ENCODE measurements at places on chromosomes 13 and 19. TPM values are rescaled to one million over a fixed set of nuclear protein-coding genes. Genes with fewer than 3 reads are reported as not detected.

The SYT3 gene
- total RNA-seq = 0.81 TPM

The NXNL1 gene
- not detected for total RNA-seq

The GPR4 gene
- not detected for total RNA-seq

The CBY2 gene
- total RNA-seq = not detected

The RFX2 gene
- total RNA-seq = 81.1 TPM

The ZNF578 gene
- 1.1 TPM for total RNA-seq

The ZNF547 gene
- 1.6 TPM for total RNA-seq

The CEACAM7 gene
- total RNA-seq = not detected

The CACNA1A gene
- 0.54 TPM for total RNA-seq

The LHB gene
- total RNA-seq = not detected

The POLR1G gene
- 4.3 TPM for total RNA-seq

The IFNL2 gene
- total RNA-seq = not detected

The C19orf73 gene
- total RNA-seq = 7.0 TPM

The CRTC1 gene
- total RNA-seq = 6.7 TPM

The DAND5 gene
- under 0.01 TPM for total RNA-seq

The TNFSF9 gene
- total RNA-seq = 2.2 TPM

The ARHGAP35 gene
- 22.1 TPM for total RNA-seq

The ZNF555 gene
- total RNA-seq = 5.9 TPM

The CYP2F1 gene
- total RNA-seq = under 0.01 TPM

The SLC17A7 gene
- total RNA-seq = not detected

The PRSS57 gene
- 829 TPM for total RNA-seq

The SELENOV gene
- total RNA-seq = not detected

The TMIGD2 gene
- 36.1 TPM for total RNA-seq

The GPC6 gene
- 0.54 TPM for total RNA-seq

The PNMA8B gene
- total RNA-seq = 0.81 TPM

The KLK13 gene
- total RNA-seq = not detected

The PPP1R37 gene
- 21.8 TPM for total RNA-seq

The GPR12 gene
- 0.81 TPM for total RNA-seq

The CALR gene
- 1,092 TPM for total RNA-seq

The FAM124A gene
- 0.27 TPM for total RNA-seq

The TRIM28 gene
- total RNA-seq = 972 TPM

The DACH1 gene
- total RNA-seq = 16.4 TPM

The GPX4 gene
- total RNA-seq = 316 TPM

The PRR22 gene
- 2.2 TPM for total RNA-seq

The MBNL2 gene
- total RNA-seq = 21.8 TPM

The CEACAM20 gene
- not detected for total RNA-seq

The ZNF793 gene
- 4.6 TPM for total RNA-seq

The THSD8 gene
- not detected for total RNA-seq

The GSX1 gene
- total RNA-seq = not detected

The KLK8 gene
- not detected for total RNA-seq

The KIR2DL4 gene
- total RNA-seq = under 0.01 TPM

The GNA15 gene
- total RNA-seq = 258 TPM

The CYP2A6 gene
- not detected for total RNA-seq

The SUGT1 gene
- 12.9 TPM for total RNA-seq
